ENCODE measurements at places on chromosomes 1 and 21.

DNA sequence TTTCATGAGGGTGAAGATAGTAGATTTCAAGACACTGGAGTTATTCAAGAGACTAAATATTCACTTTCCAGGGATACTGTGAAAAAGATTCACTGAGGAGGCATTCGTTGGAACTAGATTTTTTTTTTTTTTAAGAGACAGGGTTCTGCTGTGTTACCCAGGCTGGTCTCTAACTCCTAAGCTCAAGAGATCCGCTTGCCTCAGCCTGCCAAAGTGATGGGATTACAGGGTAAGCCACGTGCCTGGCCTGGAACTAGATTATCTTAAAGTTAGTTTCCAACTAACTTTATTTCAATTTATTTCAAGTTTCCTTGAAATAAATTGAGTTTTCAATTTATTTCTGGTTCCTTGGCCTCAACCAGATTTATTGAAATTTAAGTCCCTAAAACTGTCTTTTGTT is 24.3 kb upstream of the MCL1 start:
- DNase-seq, result no peak

DNA sequence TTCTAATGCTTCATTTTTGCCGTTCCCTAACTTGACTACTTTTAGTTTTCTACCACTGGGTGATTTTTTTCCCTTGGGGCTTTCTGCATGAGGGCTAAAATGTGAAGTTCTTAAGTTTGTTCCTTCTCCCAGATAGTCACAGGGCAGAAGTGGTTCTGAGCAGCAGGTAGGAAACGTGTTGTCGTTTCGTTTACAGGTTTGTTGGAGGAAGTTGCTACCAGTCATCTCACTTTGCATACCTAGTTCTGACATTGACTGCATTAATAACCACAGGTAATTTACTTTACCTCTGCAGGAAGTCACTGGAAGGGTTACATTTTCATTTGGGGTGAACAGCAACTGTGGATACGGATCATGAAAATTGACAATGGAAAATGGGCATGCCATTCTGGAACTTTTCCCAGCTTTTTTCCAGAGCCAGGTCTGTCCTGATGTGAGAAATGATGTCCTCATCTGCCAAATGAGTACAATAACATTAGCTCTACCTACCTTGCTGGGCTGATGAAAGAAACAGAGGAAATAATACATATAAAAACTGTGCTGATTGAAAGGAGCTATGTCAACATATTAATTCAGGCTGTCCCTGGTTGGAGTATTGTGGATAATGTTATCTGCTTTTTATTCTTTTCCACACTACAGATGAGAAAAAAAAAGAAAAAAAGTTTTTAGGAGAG is 94.2 kb downstream of the DISC1 start:
- DNase-seq, result no peak

DNA sequence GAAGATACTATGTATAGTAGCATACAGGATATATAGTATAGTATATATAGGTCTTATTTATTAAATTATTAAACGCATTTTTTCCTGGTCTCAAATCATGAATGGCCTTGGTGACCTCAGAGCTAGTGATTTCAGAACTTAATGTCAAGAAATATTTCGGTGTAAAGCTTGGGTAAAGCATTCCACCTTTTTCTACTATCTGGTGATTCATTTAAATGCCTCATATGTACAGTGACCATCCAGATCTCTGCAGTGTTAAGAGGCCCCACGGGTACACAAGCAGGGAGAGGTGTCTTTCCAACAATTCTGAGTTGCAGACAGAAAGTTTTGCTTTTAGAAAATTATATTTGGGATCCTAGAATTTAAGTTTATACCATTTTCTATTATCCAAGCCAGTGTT is 626.5 kb downstream of the PTPRC start:
- DNase-seq, result peak; percentile 7

DNA sequence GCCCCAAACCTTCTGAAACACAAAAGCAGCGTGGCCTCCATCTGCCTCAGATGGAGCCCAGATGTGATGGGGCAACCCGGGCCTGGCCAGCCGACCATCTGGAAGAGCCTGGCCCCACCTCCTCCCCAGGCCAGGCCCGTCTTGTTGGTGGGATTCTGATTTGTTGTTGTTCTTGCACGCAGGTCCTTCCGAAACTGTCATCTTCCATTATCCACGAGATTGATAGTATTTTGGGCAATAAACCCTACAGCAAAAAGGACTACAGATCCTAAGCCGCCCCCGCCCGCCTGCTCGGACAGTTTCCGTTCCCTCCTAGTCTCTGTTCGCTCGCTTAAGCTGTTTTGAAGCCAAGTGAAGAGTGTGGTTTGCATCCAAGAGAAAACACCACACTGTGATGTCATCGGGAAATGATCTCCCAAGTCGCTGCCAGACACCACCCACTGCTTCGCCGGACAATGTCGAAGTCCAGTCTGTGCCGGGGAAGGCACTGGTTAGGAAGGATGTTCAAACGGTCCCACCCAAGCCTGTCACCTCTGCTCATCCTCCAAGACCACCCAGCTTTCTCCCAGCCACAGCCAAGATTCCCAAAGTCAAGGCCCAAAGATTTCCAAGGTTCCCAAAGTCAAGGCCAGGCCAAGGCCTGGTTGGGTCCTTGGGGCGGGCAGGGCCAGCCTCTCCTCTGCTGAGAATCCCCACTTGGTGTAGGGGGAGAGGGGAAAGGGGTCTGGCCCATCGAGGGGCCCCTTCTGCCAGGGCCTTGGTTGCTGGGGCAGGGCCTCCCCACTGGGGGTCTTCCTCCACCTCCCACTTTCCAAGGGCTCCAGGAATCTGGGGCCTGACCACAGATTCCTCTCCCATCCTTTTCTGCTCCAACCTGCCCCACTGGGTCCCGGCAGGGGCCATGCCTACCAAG is 52.9 kb downstream of the KCNAB2 start:
- DNase-seq, result peak; percentile 24

- no peak for DNase-seq
These were observed 40.6 kb downstream of the SELL start for GRCh38 chr1:169670836-169671235.

DNA sequence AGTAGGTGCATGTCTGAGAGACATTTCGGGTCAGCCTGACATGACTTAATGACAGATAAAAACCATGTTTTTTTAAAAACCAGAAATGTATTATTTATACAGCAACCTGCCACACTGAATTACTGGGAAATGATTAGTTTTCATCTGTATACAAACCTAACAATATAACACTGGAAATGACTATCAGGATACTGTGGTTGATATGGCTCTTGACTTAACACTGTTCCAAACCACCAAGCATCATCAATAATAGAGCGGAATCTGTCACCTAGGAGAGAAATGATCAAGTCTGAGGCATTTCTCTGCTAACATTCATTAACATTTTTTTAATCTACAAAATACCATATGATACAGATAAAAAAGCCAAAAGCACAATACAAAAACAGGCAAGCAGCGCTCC is 41.7 kb upstream of the PSMG1 start:
- no peak for DNase-seq

DNA sequence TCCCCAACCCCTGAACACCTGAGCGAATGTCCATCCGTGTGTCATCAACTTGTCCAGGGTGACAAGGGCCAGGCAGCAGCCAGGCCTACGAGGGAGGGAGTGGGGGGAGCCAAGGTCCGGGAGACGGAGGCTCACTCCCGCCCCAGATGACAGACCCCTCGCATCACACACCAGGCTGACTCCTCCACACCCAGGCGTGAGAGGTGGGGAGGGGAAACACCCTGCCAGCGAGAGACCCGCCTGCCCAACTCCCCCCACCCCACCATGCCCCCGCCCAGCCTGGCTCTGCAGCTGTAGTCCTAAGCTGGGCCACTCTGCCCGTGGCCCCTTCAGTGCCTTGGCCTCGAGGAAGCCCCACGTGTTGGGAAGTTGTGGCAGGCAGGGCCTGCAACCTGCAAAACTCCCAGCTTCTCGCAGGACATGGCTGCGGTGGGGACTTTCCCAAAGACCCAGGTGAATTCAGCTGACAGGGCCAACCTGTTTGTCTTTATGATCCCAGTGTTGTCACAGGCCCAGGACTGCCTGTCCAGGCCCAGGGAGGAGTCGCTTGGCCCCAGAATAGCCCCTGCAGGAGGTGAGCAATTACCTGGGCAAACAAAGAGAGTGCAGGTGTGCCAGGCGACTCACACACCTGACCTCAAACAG is 62.9 kb downstream of the RIPK4 start:
- no peak for DNase-seq

DNA sequence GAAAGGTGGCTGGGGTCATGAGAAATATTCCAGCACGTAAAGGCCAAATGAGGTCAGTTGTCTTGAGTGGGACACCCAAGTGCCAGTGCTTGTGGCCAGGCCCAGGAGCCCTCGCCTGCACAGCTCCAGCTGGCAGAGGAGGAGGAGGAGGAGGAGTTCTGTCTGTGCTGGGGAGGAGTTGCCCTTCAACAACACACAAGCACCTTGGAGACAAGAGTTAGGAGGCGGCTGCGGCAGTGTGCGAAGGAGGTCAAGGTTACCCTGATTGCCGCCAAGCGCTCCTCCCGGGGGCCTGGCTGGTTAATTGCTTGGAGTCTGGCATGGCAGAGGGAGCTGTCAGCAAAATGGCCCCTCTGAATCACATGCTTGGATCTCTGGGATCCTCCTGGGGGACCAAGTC is 45.1 kb downstream of the GRIK3 start:
- DNase-seq, result no peak

DNA sequence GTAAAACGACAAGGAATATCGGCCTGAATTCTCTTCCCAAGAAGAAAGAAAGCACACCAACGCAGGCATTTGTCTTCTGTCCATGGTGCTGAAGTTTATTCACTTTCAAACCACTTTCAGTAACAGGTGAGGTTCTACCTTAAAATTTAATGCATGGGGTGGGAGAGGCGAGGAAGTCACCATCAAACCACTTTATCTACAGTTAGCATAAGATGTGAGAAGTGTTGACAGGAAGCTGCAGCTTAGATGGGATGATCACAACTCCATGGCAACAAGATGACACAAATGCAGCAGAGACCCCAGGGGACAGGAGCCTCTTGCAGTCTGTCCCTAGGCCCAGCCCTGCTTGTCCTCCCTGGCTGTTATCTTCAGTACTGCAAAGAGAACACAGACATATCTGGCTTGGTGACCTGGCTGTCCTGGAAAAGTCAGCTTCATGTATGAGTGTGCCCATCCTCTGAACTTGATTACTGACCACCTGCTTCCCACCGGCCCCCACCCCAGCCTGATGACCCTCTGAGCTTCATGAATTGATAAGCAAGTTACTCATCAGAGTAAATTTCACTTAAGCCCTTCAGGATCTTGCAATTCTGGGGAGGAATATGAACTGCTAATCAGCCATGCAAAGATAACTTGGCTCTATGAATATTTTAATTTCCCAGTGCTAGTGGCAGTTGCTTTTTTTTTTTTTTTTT is 1.8 kb downstream of the NPPA start:
- no peak for DNase-seq

DNA sequence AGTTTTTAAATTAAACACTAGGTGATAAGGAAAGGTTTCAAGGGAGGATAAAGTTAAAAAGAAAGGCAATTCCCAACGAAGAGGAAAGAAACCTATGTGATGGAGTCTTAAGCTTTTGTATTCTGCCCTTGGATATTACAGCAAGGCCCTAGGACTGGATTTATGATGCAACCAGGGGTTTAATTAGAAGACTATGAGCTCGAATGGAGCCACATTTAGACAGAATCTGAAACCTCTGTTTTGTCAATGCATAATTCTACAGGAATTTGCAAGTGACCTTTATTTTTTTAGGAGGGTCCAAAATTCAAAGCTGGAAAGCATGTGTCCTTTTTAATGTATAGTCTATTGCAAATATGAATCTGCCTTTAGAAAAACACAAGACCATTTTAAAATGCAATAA is 37.9 kb downstream of the TGFB2 start:
- no peak for DNase-seq

GRCh38 chr1:94111879-94112278 is 9.1 kb downstream of the ABCA4 start:
- DNase-seq, result no peak

- DNase-seq, result peak; percentile 53
These were observed 14.8 kb downstream of the BCAR3 start for GRCh38 chr1:93666613-93667384.

DNA sequence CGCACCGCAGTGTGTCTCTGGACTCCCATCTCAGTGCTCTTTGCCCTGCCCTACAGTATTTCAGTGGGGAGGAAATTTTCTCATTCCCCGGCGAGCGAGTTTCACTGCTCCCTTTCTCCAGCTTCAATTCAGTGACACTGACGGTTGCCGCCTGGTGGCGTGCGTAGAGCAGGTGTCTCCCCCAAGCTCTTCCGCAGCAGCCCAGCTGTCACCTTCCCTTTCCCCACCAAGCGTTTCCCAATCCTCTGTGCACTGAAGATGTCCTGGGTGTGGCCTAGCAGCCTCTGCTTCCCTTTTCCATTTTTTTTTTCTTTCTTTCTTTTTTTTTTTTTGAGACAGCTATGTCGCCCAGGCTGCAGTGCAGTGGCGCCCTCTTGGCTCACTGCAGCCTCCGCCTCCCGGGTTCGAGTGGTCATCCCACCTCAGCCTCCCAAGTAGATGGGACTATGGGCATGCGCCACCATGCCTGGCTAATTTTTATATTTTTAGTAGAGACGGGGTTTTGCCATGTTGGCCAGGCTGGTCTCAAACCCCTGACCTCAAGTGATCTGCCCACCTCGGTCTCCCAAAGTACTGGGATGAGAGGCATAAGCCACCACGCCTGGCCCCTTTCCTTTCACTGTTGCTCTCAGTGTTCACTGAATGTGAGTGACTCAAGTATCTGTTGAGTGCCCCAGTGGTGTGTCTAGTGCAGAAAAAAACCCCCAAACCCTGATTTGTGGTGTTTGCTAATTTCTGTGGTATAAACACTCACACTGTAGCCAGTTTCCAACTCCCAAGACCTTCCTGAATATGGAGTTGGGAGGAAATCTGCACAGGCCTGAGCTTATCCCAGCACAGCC is 30.1 kb downstream of the TNFRSF1B start:
- no peak for DNase-seq

All from ELR (cell line).